ENCODE measurements at places on chromosomes 5 and 9.

GRCh38 chr5:1264211-1264610 lies 30.7 kb downstream of the TERT start:
- DNase-seq = no peak

- DNase-seq = no peak
Measured at GRCh38 chr9:18678821-18679590, 205.1 kb downstream of the ADAMTSL1 start.

GRCh38 chr5:125484272-125484741 lies 737.9 kb upstream of the ZNF608 start:
- no peak for DNase-seq

GRCh38 chr5:38497946-38498345 lies 58.5 kb downstream of the LIFR start:
- no peak for DNase-seq

- DNase-seq = no peak
Measured at GRCh38 chr5:118844351-118844750, 144.0 kb downstream of the DTWD2 start.

DNA sequence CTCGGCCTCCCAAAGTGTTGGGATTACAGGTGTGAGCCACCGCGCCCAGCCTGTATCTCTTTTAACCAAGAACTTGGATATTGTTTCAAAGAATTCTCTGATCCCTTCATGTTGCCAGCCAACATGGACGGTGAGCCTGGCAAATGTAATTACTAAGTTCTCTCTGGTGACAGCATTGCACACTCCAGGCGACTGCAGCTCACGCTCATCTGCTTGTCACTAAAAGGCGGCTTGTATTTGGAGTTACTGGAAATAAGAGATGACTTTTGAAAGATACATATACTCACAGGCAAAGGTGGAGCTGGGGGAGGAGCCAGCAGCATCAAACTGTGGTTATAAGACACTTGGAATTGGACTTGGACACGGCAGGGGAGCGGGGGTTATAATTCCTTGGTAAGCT lies 172.3 kb downstream of the SLIT3 start:
- no peak for DNase-seq

GRCh38 chr9:5427005-5427404 lies 10.7 kb downstream of the PLGRKT start:
- no peak for DNase-seq

DNA sequence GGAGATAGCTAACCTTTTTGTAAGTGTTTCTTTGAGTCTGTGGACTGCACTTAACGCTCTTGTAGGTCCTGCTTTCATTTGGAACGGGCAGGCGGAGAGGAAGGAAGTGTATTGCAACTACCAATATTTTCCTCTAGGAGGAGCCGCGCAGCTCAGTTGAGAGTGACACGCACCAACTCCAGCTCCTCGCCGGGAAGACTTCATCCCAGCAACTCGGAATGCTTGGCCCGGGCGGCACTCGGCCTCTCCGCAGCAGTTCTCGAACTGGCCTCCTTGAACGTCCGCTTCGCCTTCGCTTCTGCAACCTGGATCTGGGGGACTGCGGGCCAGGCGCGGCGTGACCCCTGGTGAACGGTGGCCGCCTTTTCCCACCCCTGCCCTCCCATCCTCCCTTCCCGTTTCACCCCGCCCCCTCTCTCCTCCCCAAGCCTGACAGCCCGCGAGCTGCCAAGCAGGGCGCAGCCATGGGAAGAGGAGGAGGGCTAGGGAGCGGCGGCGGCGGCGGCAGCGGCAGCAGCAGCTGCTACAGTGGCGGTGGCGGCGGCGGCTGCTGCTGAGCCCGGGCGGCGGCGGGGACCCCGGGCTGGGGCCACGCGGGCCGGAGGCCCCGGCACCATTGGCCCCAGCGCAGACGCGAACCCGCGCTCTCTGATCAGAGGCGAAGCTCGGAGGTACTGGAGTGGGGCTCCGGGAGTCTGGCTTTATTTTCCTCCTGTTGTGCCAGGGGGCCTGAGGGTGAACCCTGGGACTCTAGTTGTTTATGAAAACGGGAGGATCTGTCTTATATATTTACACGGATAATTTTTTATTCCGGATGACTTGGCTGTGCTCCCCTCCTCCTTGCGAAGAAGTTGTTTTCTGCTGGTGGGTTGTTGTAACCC lies at the start of gene GHR:
GHR (plus strand) TSS at position 155 of the 881 bp plus-strand sequence. CDS start 142,436 bp downstream, outside the sequence.
- DNase-seq = peak; percentile 1

DNA sequence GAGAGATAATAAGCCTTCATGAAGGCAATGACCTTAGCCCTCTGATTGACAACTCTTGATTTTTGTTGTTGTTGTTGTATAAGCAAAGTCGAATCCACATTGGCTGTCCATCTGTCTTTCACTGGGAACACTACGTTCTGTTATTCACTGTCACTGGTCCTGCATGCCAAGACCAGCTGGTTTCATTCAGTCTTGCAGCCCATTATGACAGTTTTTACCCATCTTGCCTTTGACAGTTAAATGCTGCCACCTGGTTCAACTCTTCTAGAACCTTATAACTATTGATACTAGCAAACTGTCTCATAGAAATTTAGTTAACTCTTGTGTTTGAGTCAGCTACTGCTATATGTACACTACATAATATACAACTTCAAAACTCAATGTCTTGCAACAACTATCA lies 382.3 kb upstream of the CDH10 start:
- no peak for DNase-seq

DNA sequence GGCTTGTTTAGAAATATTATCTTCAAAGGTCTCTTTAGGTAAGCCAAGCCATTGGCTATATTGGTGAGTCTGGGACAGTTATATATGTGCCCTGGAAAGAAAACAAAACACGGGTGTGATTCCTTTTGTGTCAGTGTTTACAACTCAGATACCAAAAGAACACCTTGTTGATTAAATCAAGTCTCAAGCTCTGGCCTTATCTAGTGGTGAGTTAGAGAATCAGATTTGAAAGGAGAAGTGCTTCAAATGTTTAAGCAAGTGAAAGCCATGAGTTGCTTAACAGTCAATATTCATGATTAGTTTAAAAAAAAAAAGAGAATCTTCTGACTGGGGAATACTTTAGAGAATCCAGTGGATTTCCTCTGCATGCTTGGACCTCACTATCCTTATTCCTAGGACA lies 68.3 kb downstream of the IQGAP2 start:
- DNase-seq = no peak

DNA sequence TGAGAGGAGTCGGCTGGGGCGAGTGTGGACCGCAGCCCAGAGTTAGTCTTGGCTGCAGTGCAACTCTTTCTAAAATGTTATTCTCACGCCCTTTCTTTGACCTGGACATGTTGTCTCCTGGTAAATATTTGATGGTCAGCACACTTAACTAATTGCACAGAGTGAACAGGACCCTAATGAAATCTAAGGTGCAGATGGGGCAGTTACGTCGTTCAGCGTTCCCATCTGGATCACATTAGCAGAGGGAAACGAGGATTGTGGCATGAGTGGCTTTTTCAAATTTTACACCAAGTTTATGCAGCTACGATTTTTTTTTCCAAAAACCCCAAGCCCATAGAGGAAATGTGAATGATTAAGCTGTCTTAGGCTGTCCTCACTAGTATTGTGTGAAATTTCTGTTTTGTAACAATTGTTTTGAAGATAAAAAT lies 483 bp downstream of the C9orf85 start:
- DNase-seq = no peak

DNA sequence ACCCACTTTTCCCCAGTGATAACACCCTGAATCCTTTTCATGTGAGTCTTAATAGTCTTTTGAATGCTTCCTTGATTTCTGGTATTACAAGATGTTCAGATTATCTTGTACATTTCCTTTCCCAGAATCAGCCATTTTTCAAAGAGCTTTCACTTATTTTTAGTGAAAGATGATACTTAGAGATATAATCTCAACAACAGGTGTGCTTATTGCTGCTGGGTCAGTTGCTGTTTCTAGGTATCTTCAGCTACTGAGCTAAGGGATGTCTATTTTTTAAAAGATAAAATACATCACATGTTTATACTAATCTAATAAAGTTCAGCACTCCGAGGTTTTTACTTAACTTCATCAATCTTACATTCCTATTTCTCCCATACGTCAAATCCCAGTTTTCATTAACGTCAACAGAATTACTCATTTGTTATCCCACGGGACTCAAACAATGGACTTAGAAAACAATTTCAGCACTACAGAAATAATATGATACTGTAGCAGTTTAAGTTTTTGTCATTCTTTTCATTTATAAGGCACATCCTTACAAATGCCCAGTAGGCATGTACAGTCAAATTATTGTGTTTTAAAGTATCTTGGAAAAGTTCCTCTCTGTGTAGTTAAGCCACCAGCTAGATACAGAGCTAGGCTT lies 9.0 kb downstream of the PCDHAC1 start:
- no peak for DNase-seq

- no peak for DNase-seq
Measured at GRCh38 chr9:74120470-74120869, 376.7 kb upstream of the RORB start.

GRCh38 chr5:175778951-175779503 lies 92.4 kb upstream of the CPLX2 start:
- no peak for DNase-seq

- no peak for DNase-seq
Measured at GRCh38 chr5:168006456-168007130, 284.9 kb upstream of the WWC1 start.

DNA sequence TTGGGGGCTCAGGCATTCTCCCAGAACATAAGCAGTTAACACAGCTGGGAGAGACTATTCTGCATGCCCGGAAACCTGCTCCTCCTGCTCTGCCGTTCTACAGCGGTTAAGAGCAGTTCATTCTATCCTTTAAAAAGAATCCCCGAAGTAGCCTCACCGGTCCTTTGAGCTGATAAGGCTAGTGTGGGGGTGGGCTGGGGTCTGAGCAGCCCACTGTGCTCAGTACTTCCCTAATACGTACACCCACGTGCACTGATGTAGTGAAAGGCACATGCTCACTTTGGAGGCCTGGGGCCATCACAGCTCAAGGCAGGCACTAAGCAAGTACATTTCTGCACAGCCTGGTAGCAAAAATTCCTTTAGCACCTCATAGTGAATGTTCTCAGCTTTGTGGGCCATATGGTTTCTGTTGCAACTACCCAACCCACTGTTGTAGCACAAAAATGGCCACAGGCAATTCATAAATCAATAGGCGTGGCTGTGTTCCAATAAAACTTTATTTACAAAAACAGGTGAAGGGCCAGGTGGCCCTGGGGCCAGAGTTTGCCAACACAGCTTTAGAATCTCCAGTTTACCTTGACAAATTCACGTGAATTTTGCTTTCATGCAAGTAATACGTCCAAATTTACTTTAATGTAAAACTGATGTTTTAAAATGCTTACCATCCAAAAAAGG lies 136.4 kb downstream of the ZNF354C start:
- no peak for DNase-seq

DNA sequence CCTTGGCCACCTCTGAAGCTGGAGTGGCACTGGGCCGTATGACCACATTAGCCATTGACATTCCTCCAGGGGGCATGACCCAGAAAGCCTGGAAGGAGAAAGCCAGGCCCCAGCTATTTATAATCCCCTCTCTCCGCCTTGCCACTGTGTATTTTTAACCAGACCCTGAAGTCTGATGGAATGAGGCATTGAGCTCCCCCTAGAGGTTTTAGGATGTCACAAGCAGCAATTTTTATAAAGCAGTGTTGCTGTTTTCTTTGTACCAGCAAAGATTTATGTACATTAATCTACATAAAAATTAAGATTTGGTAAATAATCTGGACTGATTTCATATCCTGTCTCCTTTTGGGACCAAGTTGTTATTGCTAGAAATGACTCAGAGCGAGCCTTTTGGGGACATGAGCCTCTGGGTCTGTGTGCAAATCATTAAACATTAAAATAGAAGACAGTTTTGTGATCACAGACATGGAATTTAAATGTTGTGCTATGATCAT lies 127.1 kb downstream of the TRIO start:
- no peak for DNase-seq

DNA sequence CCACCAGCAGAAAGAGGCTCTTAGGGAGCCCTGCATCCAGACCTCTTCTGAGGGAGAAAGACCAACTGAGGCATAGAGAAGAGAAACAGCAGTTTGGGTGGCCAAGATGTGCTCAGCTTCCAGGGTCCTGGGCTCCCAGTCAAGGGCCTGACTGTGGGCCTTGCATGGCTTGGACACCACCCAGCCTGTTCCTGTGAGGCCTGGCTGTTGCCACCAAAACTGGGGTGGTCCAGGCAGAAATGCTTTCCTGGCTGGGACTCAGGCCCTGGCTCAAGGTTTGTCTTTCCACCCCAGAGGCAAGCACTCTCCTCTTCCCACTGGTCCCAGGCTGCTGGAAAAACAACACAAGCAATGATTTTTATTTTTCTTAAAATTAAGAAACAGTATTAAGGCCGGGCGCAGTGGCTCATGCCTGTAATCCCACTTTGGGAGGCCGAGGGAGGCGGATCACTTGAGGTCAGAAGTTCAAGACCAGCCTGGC lies 13.3 kb downstream of the MYOZ3 start:
- DNase-seq = no peak

DNA sequence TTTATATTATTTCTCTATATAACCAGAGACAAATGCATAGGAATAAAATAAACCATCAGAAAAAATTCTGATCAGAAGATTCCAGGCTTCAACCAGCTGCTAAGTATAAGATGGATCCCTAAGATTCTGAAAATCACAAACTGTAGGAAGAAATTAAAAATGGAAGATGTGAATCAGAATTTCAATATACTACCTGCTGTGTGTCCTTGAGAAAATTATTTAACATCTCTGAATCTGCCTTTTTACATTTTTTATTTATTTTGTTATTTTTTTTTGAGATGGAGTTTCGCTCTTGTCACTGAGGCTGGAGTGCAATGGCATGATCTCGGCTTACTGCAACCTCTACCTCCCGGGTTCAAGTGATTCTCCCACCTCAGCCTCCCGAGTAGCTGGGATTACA lies 187.2 kb downstream of the GNAQ start:
- no peak for DNase-seq

GRCh38 chr9:134551644-134552348 lies 89.8 kb upstream of the COL5A1 start:
- DNase-seq = no peak

- no peak for DNase-seq
Measured at GRCh38 chr5:89399548-89399947, 516.6 kb upstream of the MEF2C start.

- DNase-seq = no peak
Measured at GRCh38 chr9:137294091-137294680, 7.9 kb downstream of the NRARP start.

DNA sequence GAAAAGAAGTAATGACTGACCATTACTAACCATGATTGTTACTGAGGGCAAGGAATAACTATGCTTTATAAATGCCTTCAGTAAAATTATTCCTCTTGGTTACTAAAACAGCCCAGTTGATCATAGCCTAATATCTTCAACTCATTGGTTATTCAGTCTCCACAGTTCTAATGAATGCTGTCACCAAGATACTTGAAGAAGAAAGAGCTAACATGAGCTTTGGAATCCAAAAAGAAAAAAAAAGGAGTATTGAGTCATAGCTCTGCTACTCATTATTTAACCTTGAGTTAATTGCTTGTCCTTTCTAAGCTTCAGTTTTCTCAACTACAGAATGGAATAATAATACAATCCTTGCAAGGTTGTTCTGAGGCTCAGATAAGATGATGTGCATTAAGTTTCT lies 187.7 kb downstream of the BRINP1 start:
- no peak for DNase-seq

All from stimulated activated CD4-positive, alpha-beta T cell treated with anti-CD3 and anti-CD28 coated beads, Interleukin-2, amount 100 ng/mL, for 4 hours (primary cell).